ENCODE measurements at places on chromosomes 7 and 10.

GRCh38 chr10:129761197-129761972 lies 202.7 kb downstream of the EBF3 start:
- DNase-seq: no peak

GRCh38 chr7:47338026-47338425 lies 243.9 kb downstream of the TNS3 start:
- DNase-seq: no peak

GRCh38 chr10:80474941-80475340 lies 20.8 kb downstream of the TSPAN14 start:
- no peak for DNase-seq

GRCh38 chr7:142602183-142602582 lies 147.1 kb upstream of the PRSS1 start:
- no peak for DNase-seq

GRCh38 chr10:118395947-118396346 lies 53.8 kb upstream of the FAM204A start:
- no peak for DNase-seq

DNA sequence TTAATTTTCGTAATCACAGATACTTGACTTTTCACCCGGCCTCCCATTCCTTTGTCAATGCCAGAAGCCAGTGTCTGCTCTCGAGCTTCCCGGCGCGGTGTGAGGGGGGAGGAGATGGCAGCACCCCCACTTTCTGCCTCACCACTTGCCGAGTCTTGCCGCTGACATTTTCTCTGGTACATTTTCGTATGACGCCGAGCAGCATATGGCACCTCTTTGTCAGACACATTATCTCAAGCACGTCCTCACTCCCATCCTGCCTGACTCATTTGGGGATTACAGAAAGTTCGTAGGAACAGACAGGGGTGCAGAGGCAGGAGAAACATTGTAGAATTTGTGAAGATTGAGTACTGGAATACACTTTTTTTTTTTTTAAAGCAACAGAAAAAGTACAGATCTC lies 60.8 kb upstream of the SORCS3 start:
- DNase-seq: no peak

- no peak for DNase-seq
Observed at GRCh38 chr10:61830072-61830845, 71.2 kb upstream of the ARID5B start.

GRCh38 chr10:87671139-87671815 lies 11.6 kb downstream of the PAPSS2 start:
- no peak for DNase-seq

DNA sequence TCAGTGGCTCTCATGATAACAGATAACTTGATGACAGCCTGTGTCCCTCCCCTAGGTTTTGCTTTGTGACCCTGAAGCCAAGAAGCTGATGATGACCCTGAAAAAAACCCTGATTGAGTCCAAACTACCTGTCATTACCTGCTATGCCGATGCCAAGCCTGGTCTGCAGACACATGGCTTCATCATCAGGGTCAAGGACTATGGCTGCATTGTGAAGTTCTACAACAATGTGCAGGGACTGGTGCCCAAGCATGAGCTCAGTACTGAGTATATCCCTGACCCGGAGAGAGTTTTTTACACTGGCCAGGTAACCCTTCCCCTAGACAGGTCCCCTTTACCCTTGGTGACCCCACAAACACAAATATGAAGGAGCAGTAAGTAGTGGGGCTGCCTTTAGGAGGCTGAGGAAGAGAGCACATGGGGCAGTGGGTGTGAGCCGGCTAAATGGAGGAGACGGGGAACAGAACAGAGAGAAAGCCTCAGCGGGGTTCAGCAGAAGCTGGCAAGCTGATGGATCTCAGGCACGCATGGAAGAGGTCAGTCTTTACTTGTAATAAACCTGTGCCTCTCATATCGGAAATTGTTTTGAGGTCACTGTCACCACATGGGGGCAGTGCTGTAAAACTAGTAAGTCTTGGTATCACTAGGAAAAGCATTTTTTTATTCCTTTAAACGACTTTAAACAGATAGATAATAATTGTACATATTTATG lies 20.2 kb downstream of the PDCD11 start:
- DNase-seq: peak; percentile 61

- DNase-seq: no peak
Observed at GRCh38 chr7:128963327-128963757, 25.6 kb downstream of the IRF5 start.

GRCh38 chr7:149855361-149856305 lies 17.5 kb downstream of the ZNF862 start:
- DNase-seq: no peak

- no peak for DNase-seq
Observed at GRCh38 chr7:143269251-143269650, 6.0 kb downstream of the GSTK1 start.

DNA sequence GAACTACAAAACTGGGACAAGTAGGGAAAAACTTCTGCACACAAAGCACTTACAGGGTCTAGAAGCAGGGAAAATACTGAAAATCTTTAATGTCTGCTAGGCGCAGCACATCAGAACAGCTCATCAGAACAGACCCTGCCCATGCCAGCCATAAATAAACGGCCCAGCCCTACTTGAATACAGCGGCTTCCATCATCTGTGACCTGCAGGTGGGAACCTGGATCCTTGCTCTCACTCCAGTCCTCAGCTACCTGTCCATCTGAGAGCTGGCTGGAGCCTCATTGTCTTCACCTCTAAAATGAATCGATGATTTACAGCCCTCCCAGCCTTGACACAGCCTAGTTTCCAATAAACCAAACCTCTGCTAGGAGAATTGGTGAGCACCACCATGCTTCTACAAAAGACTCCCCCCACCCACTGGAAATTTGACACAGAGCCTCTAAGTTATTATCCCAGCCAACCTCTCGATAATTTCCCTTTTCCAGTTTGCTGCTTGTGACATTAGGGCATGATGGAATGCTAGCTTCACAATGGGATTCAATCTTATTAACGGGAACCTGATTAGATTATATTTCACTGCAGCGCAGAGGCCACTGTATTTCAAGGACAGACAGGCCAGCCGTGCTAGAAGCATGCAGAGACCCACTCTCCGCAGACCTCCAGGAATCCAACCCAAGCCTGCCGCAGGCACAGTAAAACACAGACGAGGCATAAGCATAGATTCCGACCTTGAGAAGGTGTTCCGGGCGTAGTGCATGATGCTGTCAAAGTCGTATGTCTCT lies 61.6 kb upstream of the OPALIN start:
- no peak for DNase-seq

- DNase-seq: no peak
Observed at GRCh38 chr7:140448781-140449480, 30.4 kb downstream of the MKRN1 start.

DNA sequence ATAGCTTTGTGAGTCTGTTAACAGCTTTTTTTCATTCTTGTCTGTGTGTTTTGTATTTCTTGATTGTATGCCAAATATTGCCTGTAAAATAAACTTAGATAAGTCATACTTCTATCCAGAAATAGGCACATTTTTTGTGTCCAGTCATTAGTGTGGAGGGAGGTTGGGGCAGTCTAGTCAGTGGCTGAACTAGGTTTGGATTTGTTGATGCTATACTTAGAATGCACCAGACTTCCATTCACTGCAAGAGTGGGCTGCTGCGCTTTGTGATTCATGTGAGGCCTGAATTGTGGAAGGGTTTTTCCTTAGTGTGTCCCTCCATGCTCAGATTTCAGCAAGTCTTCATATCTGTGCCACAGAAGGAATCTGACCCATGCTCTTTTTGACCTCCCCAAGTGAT lies 50.0 kb downstream of the TRUB1 start:
- DNase-seq: no peak

DNA sequence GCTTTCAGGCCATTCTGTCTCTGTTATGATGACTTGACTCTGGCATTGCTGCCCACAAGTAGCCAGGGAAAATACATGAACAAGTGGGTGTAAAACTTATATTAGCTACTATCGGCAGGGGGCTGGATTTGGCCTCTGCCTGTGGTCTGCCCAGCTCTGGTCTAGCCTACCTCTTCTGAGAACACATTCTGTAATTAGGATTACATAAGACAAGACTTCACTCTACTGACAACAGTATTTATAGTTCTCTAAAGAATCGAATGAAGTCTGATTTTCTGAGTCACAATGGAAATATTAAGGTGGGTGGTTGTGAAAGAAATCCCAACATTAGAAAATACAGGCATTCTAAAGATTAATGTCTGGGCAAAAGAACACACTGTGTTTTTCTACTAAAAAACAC lies 55.5 kb downstream of the DLD start:
- DNase-seq: no peak

GRCh38 chr7:1415389-1415990 lies 43.8 kb downstream of the MICALL2 start:
- no peak for DNase-seq

DNA sequence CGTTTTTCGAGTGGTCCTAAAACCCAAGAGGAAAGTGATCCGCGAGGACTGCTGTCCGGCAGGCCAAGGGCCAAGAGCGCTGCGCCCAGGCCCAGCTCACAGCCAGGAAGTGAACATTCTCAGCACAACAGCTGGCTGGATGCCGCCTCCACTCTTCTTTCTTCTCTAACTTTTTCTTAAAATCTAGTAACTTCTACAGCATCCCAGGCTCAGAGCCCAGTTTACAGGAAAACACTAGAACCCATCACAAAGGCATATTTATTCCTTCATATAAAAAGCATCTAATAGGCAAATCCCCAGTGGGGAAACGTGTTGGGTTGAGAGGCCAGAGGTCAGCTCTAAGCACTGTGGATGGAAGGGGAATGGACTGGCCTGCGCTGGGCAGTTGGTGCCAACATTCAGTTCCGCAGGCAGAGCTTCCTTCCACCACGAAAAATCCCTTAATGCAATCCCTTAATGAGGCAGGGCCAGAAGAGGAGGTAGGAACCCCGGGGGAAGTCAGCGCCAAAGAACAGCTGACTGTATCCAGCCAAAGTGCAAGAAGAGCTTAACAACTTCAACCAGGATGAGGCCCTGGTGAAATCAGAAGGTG lies 74.8 kb downstream of the ZRANB1 start:
- no peak for DNase-seq

- DNase-seq: no peak
Observed at GRCh38 chr10:126583552-126584200, 86.8 kb downstream of the C10orf90 start.

GRCh38 chr10:13536674-13537366 lies 8.0 kb upstream of the BEND7 start:
- peak; percentile 17 for DNase-seq

DNA sequence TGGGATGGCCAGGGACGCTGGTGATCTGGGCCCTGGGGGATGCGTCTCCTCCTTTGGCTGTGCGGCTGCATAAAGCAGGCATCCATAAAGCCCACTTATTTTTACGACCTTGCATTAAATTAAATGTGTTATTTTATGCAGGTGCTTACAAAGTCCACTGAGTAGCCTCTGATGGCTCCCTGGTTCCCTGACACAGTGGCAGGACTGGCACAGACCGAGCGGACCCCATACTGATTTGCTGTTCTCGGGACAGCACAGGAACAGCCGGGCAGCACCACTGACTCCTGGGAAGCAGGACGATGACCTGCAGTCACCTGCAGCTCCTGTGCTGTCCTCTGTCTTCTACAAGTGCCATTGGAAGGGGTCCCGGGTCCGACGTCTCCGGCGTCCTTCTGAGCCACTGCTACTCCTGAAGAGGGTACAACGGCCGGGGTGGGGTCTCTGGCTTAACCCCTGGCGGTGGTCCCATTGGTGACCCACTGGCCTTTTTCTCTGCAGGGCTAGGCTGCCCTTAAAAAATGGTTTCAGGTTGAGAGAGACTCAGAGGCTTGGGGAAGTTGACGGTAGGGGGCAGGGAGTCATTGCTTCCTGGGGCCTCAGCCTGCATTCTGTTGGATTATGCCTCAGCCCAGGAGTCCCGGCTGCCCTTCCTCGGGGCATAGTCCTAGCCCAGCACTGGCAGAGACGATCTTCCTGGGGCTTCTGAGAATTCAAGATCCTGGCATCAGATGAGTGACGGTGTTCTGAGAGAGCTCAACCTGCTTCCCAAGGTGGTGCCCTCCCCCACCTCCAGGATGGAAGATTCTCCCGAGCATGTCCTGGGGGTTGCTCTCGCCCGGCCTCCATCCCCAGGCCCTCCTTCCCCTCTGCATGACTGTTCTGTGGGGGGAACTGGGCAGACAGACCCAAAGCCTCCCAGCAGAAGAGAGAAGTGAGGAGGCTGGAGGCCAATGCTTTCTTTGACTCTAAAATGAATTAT lies 330.1 kb downstream of the ADARB2 start:
- DNase-seq: no peak

DNA sequence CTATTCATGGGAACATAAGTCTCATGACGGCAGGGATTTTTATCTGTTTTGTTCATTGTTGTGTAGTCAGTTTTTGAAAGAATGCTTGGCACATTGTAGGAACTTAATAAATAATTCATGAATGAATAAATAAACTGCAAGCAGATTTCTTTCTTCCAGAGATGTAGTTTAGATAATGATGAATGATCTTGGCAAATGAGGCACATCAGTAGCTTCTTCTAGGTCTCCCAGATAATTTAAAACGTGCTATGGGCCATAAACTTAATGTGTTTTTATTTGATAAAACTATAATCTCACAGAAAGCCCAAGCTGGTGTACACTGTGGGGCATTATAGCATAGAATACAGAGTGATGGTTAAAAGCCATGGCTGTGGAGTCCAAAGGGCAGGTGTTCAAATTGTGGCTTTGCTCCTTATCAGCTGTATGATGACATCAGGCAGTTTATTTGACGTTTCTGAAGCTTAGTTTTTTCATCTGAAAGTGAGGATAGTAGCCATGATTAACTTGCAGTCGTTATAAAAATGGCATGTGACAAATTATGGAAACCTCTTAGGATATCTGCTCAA lies 3.5 kb downstream of the MGAM start:
- DNase-seq: no peak

- peak; percentile 29 for DNase-seq
Observed at GRCh38 chr7:138898255-138898654, 82.9 kb downstream of the KIAA1549 start.

- DNase-seq: no peak
Observed at GRCh38 chr7:496528-497295, 22.9 kb downstream of the PDGFA start.

DNA sequence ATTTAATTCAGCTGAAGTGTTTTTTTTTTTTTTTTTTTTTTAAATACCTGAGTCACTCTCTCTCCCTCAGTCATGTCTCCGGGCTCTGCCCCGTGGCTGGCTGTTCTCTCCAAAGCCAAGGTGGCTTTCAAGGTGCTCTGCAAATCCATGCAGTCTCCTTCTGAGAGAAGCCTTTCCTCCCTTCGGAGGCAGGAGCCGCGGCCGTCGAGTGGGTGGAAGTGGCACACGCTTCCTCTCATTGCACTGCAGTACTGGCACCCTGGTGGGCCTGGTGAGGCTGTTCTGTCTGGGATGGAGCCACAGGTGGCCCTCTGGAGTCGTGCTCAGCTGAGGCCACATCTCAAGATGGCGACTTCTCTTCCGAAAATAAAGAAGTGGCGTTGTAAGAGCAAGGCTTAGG lies 221.8 kb downstream of the GLRX3 start:
- no peak for DNase-seq

GRCh38 chr10:43409385-43410109 lies 561 bp upstream of the HNRNPF start:
- peak; percentile 62 for DNase-seq

DNA sequence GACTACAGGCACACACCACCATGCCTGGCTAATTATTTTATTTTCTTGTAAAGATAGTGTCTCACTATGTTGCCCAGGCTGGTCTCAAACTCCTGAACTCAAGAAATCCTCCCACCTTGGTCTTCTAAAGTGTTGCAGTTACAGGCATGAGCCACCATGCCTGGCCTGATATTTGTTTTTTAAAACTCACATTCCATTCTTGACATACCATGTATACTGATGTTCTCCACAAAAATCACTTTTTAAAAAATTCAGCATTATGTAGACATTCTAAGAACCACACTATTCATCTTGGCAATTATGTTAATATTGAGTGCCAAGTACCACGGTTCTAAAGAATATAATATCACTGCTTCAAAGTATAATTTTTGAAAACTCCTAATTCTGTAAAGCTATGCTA lies 43.5 kb downstream of the IDE start:
- no peak for DNase-seq

Measured in activated CD8-positive, alpha-beta memory T cell treated with anti-CD3 and anti-CD28 coated beads, Interleukin-2, amount 50 U/mL, for 4 hours (primary cell).